ENCODE measurements at places on chromosomes 5 and 9.

DNA sequence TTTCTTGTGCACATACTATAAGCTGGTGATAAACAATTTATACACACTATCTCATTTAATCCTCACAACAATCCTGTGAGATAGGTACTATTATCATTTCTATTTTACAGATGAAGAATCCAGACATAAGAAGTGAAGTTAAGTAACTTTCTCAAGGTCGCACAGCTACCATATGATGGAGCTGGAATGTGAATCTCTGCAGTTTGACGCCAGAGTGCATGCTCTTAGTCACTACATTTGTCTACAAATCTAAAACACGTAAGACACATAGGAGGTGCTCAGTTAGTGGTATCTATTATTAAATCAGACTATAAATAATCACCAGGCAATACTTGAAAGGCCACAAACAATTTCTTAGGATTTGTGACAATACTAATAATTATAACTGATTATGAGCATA, 45.0 kb upstream of the CDKN2B start:
- DNase-seq, result no peak

DNA sequence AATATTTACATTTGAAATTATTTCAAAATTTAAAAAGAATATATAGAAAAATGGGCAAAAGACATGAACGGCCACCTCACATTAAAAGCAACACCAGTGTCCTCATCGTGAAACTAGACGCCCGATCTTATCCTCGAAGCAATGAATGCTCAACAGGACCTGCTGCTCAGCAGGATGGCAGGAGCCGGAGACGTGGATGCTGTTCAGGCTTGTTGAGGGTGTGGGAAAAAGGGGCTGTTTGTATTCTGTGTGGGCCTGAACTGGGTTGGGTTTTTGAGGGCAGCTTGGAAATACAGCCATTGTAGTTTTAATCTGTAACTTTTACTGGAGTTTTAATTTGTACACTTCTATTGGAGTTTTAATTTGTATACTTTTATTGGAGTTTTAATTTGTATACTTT, 20.3 kb downstream of the EXOC3 start:
- no peak for DNase-seq

- no peak for DNase-seq
Observed at GRCh38 chr5:109910874-109911273, 221.1 kb downstream of the MAN2A1 start.

DNA sequence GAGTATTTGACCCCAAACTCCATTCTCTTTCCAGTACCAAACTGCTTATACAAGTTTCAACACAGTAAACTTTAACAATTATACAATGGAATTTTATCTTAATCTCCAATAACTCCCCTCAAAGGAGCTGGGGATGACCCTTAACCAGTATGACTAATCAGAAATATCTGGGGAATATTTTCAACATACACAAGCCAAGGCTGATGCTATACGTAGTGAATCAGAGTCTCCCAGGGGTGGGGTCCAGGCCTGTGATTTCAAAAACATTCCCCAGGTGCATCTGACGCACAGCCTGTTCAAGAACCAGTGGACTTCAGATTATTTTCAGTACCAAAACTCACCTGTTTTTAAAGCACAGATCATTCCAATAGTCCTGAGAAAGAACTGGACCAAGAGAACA, 11.8 kb upstream of the SEMA5A start:
- no peak for DNase-seq

- DNase-seq, result no peak
Observed at GRCh38 chr5:73444499-73445438, 3.8 kb downstream of the FOXD1 start.

DNA sequence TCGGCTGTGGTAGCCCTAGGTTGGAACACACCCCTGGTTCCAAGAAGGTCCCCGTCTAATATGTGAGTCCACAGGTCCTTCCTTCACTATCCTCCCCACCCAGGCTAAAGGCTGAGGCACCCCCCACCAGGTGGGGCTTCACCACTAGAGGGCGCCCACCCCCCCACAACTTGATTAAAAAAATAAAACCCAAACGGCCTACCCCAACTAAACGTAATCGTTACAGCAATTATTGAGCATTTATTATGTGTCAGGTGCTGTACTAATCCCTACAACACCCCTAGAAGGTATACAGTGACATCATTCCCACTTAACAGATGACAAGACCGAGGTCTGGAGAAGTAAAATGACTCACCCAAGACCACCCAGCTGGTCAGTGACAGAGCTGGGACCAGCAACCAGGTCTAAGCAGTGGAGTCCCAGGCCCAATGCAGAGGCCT, 65.0 kb downstream of the FGF18 start:
- DNase-seq, result peak; percentile 39

DNA sequence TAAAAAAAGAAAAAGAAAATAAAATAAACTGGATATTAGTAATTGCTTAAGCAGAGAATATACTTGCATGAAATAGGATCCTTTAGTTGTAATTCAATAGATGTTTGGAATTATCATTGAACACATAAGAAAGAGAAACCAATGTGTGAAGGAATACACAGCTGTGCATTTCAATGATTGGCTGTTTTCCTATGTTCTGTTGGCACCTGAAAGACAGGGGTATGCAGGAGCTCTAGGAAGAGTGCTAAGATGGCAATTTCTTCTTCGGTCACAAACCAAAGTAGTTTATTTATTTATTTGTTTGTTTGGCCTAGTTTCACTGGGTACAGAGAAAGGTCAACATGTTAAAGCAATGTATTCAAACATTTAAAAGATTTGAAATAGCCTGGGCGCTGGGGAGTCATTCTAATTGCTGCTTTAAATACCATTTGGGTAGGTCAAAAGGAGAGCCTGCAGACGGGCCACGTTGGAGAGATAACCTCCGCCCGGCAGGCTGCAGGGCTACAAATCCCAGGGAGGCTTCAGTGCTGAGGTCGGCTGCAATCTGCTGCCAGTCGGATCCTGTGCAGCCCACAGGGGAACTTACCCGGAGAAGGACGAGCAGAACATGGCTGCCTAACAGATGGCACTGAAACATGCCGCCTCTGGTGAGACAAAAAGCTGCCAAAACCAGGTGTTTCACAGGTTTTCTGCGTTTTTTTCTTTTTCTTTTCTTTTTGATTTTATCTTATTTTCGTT, 154.2 kb upstream of the TYRP1 start:
- DNase-seq, result no peak

Measured in CD4-positive, alpha-beta T cell treated with Interferon alpha-2 for 1 hour (primary cell).